Muscle of leg (tissue), 16 donors: ENCODE measurements at places on chromosomes 7 and 10. TPM values are rescaled to one million over a fixed set of nuclear protein-coding genes. Genes with fewer than 3 reads are reported as not detected.

The HYCC1 gene
- 26.2 TPM for total RNA-seq

The ITGA8 gene
- 8.4 TPM for total RNA-seq

The OGDHL gene
- 0.31 TPM for total RNA-seq

The ANKRD61 gene
- 0.22 TPM for total RNA-seq

The TMEM130 gene
- 2.3 TPM for total RNA-seq

The IKZF5 gene
- total RNA-seq: 5.0 TPM

The EEPD1 gene
- 10.8 TPM for total RNA-seq

The TFPI2 gene
- 3.9 TPM for total RNA-seq

DNA sequence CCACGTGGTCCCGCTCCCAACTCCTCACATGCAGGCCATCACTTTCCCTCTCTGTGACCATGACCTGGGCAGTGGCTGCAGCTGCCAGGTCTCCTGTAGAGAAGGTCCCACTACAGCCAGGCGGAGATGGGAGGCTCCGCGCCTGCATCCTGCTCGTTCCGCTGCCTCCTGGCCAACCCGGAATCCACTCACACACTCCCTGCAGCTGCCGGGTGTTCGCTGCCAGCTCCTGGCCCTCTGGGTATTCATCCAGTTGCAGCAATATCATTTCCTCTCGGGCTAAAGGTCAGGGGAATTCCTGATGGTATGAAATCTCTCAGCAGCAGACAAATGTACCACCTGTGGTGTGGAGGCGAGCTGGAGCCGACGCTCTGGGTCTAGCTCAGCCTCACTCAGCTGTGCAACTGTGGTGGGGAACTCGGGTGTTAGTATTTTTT lies 65.7 kb downstream of the TLL2 start:
- H3K36me3 ChIP-seq: no peaks in the 10 kb centered on the region
- H3K27ac ChIP-seq: peak overlapping the region; percentile 35
- peak; percentile 95 for DNase-seq
- no peak overlapping the region for H3K4me3 ChIP-seq
- peaks cover 16% of the 10 kb centered on the region for H3K4me1 ChIP-seq
- H3K27me3 ChIP-seq: peaks cover 27% of the 10 kb centered on the region

GRCh38 chr10:31650010-31650409 lies 278.6 kb downstream of the ARHGAP12 start:
- H3K27me3 ChIP-seq: no peaks in the 10 kb centered on the region
- H3K4me3 ChIP-seq: no peak overlapping the region
- peaks cover 20% of the 10 kb centered on the region for H3K4me1 ChIP-seq
- DNase-seq: peak; percentile 89
- H3K27ac ChIP-seq: peak overlapping the region; percentile 49

- H3K27ac ChIP-seq: no peak overlapping the region
- H3K4me1 ChIP-seq: no peaks in the 10 kb centered on the region
- no peaks in the 10 kb centered on the region for H3K27me3 ChIP-seq
- no peak for DNase-seq
These were observed 76.8 kb downstream of the NPSR1 start for GRCh38 chr7:34734771-34735170.

DNA sequence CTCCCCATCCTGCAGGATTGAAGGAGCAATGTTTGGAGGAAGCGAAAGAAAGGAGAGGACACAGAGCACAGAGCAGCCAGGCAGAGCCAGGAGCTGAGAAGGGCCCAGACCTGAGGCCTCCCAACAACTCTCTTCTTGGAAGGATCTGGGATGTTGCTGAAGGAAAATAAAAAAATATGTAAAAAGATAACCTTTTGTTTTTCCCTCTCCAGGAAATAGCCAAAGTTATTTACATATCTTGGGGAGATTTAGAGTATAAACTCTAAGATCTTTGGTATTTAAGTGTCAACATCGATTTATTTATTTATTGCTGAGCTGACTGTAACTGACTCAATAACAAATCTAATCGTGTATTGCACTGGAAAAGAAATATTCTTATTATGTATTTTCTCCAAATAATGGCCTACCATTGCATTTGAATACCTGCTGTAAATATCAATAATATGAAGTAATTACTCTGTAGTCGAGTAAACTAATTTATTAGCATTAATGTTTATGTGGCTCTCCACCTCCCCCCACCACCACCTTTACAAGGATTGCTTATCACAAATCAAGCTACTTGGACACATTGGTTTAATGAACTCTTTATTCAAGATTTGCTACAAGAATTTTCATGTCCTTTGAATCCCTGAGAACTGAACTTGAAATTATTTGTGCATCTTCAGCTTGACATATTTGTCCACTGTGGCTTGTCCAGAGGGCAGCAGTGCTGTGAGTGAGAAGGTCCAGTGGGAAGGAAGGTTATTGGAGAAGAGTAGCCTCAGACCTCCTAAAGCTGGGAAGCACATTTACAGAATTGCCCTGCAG lies 1.8 kb upstream of the HOXA11 start:
- H3K4me1 ChIP-seq: peaks cover 82% of the 10 kb centered on the region
- peak; percentile 37 for DNase-seq
- H3K4me3 ChIP-seq: peak overlapping the region; percentile 71
- H3K27me3 ChIP-seq: peaks cover 95% of the 10 kb centered on the region
- H3K36me3 ChIP-seq: no peaks in the 10 kb centered on the region

DNA sequence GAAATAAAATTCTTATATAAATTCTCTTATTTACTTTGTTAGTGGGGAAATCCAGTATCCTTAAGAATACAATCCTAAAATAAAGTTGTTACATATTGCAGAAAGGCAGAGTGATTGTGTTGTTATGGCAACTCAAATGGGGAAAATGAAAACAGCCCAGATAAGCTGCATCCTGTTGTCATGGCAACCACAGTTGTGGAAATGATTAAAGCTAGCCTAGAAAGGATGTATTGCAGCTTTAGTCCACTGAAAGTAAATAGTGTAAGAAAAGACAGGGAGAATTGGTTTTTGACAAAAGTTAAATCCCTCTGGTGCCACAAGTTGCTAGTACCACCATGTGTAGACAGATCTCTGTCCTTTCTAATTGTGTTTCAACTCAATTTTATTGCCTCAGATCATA lies 43.2 kb downstream of the BTRC start:
- H3K27ac ChIP-seq: no peak overlapping the region
- peak; percentile 91 for DNase-seq
- no peak overlapping the region for H3K4me3 ChIP-seq
- no peaks in the 10 kb centered on the region for H3K4me1 ChIP-seq
- no peaks in the 10 kb centered on the region for H3K36me3 ChIP-seq

- no peaks in the 10 kb centered on the region for H3K27me3 ChIP-seq
- H3K36me3 ChIP-seq: no peaks in the 10 kb centered on the region
- no peaks in the 10 kb centered on the region for H3K4me1 ChIP-seq
- H3K4me3 ChIP-seq: no peak overlapping the region
These were observed 73.3 kb upstream of the GHITM start for GRCh38 chr10:84065804-84066601.

DNA sequence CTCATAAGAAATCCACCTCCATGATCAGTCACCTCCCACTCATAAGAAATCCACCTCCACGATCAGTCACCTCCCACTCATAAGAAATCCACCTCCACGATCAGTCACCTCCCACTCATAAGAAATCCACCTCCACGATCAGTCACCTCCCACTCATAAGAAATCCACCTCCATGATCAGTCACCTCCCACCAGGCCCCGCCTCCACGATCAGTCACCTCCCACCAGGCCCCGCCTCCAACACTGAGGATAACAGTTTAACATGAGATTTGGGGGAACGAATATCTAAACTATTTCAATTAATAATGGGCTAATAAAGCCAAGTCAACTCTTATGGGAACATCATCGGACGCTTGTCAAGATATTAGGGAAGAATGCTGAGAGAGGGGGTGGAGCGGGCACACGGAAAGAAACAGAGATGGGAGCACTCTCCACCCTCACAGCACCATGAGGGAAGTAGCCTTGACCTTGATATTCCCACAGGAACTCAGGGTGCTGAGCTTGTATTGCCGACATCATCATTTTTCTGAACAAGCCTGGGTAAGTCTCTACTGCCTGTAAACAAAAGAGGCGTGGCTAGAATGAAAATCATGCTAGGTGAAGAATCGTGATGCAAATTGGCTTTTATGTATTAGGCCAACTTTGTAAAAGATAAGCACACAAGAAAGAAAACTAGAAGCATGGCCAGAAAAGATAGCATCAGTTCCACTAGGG lies 303.5 kb upstream of the KLF6 start:
- H3K4me3 ChIP-seq: no peak overlapping the region
- peaks cover 5% of the 10 kb centered on the region for H3K4me1 ChIP-seq
- DNase-seq: no peak

- H3K27me3 ChIP-seq: no peaks in the 10 kb centered on the region
- peak overlapping the region; percentile 99 for H3K27ac ChIP-seq
- DNase-seq: peak; percentile 95
- H3K4me1 ChIP-seq: peaks cover 52% of the 10 kb centered on the region
- H3K4me3 ChIP-seq: peak overlapping the region; percentile 93
These were observed 997 bp upstream of the LDB1 start for GRCh38 chr10:102120991-102121738.

GRCh38 chr7:151024435-151025056 lies at the start of gene ATG9B:
Gene ATG9B, minus strand, starts transcription at chr7:151024494. Its CDS starts 71 bp downstream, at chr7:151024423.
- peaks cover 12% of the 10 kb centered on the region for H3K4me1 ChIP-seq
- no peak within 1 kb of the TSS for H3K27ac ChIP-seq
- no peak for DNase-seq
- H3K36me3 ChIP-seq: no peaks in the 10 kb centered on the region
- H3K27me3 ChIP-seq: peaks cover 24% of the 10 kb centered on the region
- no peak within 1 kb of the TSS for H3K4me3 ChIP-seq

DNA sequence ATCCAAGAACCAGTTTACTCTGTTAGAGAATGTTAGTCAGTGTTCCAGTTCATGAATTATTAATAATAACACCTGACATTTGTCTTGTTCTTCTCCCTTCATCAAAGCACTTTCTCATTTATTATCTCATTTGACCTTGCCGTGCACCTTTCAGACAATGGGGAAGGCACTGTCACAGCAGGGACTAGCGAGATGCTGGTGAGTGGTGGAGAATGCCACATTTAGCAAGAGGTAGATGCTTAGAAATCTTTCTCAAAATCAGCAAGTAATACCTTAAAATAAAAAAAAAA lies 34.2 kb upstream of the XRCC2 start:
- DNase-seq: no peak
- no peak overlapping the region for H3K27ac ChIP-seq
- H3K4me3 ChIP-seq: no peak overlapping the region
- no peaks in the 10 kb centered on the region for H3K36me3 ChIP-seq
- H3K27me3 ChIP-seq: no peaks in the 10 kb centered on the region

- no peak overlapping the region for H3K27ac ChIP-seq
- no peak for DNase-seq
- no peak overlapping the region for H3K4me3 ChIP-seq
- no peaks in the 10 kb centered on the region for H3K4me1 ChIP-seq
- no peaks in the 10 kb centered on the region for H3K36me3 ChIP-seq
- H3K27me3 ChIP-seq: no peaks in the 10 kb centered on the region
These were observed 15.3 kb upstream of the ADAM22 start for GRCh38 chr7:87918740-87919139.

GRCh38 chr7:100132697-100133151 lies 6.0 kb downstream of the MBLAC1 start:
- H3K36me3 ChIP-seq: no peaks in the 10 kb centered on the region
- no peak overlapping the region for H3K27ac ChIP-seq
- DNase-seq: peak; percentile 70

DNA sequence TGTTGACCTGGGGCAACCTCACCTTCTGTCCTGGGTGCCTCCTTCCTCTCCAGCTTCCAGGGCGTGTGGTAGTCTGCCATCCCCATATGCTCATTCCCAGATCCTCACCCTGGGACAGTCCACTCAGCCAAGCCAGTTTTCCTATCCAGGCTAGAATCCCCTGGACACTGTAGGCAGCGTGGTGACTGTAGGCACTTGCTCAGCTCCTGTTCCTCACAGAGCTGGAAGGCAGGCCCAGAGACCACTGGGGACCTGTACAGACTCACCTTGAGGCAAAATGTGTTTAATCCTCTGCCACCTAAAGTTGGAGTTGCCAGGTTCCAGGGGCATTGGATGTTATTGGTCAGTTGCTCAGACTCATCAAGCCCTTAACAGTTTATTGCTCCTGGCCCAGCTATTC lies 2.4 kb upstream of the GRID1 start:
- no peak overlapping the region for H3K4me3 ChIP-seq
- H3K27ac ChIP-seq: no peak overlapping the region
- H3K27me3 ChIP-seq: peaks cover 84% of the 10 kb centered on the region
- DNase-seq: no peak
- peaks cover 19% of the 10 kb centered on the region for H3K4me1 ChIP-seq

GRCh38 chr7:128148676-128149075 lies 92.4 kb upstream of the LEP start:
- H3K27me3 ChIP-seq: peaks cover 25% of the 10 kb centered on the region
- no peaks in the 10 kb centered on the region for H3K36me3 ChIP-seq

DNA sequence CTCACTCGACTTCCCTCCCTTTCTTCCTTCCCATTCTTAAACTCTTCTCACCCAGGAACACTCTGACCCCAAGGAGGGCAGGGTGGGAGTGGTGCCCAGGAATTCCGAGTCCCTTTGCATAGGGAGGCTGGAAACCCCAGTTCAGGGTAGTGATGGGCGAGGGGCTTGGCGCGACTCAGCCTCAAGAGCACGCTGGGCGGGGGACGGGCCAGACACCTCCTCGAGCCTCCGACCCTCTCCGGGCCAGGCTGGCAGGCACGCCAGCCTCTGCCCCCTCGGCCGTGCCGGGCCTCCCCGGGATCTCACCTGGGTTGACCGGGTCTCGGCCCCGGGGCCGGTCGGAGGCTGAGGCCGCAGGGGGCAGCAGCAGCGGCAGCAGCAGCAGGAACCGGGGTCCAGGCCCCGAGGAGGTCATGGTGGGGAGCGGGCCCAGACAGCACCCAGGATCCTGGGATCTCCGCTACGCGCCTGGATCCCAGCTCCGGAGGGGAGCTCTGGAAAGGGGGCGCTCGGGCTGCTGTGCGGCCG lies 457 bp downstream of the PLOD3 start:
- no peaks in the 10 kb centered on the region for H3K27me3 ChIP-seq
- peak overlapping the region; percentile 84 for H3K4me3 ChIP-seq

DNA sequence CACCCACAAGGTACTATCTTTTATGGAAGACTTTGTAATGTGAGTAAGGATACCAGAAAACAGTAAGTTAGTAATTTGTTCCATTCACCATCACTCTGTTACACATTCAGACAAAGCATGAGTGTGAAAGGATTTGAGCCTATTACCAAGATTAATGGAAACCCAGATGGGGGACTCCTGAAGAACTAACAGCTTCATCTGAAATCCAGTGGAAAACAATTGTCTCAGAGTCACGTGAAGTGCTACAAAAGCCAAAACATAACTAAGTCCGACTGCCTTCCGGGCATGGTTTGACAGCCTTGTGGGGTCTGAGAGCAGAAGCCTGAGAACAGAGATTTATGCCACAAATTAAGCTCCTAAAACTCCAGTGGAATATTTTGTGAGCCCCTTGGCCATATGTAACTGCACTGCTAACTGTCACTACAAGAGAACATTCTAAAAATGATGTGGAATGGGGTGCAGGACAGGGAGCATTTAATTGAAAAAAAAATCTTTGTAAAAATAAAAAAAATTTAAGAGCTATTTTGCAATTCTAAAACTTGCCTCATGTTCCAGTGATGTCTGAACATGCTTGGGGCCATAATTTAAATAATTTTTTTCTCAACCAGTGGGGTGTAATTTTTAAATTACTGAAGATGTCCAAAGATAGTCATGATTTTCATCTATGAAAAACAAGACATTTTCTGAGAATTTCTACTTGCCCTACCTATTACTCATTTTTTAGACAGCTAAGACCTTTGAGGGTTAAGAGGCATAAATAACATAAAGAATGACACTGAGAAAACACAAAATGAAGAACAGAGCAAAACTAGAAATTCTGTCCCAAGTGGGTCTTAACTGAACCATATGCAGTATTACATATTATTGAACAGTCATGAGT lies 555.0 kb downstream of the INHBA start:
- H3K27ac ChIP-seq: no peak overlapping the region
- H3K4me3 ChIP-seq: no peak overlapping the region
- no peaks in the 10 kb centered on the region for H3K36me3 ChIP-seq

- DNase-seq: no peak
- peaks cover 20% of the 10 kb centered on the region for H3K4me1 ChIP-seq
- no peak overlapping the region for H3K27ac ChIP-seq
- H3K36me3 ChIP-seq: no peaks in the 10 kb centered on the region
These were observed 2.0 kb downstream of the JAZF1 start for GRCh38 chr7:28178599-28178998.
